ENCODE measurements at places on chromosomes 12 and 14. TPM values are rescaled to one million over a fixed set of nuclear protein-coding genes. Genes with fewer than 3 reads are reported as not detected.
A peak's percentile ranks its signal among the peaks of the same experiment; 100 is the strongest.

WIF1 gene
- not detected for total RNA-seq

ATXN2 gene
- total RNA-seq: 71.0 TPM

AQP2 gene
- not detected for total RNA-seq

KRT75 gene
- total RNA-seq: not detected

NINJ2 gene
- total RNA-seq: 0.42 TPM

AKAP6 gene
- 9.7 TPM for total RNA-seq

YEATS4 gene
- total RNA-seq: 33.9 TPM

FRMD6 gene
- total RNA-seq: 34.5 TPM

DNAI7 gene
- 0.37 TPM for total RNA-seq

PMCH gene
- total RNA-seq: not detected

PRPF39 gene
- total RNA-seq: 65.3 TPM

TDRD9 gene
- total RNA-seq: not detected

- DNase-seq: no peak
Observed at GRCh38 chr12:104360157-104360556, 56.6 kb downstream of the EID3 start.

GRCh38 chr12:46475972-46476645, 103.5 kb upstream of the SLC38A2 start:
- DNase-seq: no peak

- DNase-seq: no peak
Observed at GRCh38 chr14:55373784-55374705, 37.6 kb downstream of the ATG14 start.

DNA sequence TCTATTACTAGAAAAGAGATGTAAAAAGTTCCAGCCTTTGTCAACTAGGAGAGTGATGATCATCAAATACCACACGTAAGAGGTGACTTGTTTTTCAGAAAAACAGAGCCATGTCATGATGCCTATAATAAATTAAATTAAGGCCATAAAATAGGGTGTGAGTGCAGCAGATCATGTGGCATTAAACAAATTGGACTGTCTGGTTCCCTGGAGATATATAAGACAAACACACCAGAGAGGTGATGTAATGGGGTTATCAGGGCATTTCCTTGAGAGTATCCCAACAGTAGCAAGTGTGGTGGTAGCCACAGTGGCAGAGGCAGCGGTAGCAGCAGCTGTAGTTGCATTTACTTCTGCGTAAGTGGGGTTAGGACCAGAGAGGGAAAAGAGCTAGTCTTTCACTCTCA, 14.6 kb upstream of the GALNT6 start:
- no peak for DNase-seq

DNA sequence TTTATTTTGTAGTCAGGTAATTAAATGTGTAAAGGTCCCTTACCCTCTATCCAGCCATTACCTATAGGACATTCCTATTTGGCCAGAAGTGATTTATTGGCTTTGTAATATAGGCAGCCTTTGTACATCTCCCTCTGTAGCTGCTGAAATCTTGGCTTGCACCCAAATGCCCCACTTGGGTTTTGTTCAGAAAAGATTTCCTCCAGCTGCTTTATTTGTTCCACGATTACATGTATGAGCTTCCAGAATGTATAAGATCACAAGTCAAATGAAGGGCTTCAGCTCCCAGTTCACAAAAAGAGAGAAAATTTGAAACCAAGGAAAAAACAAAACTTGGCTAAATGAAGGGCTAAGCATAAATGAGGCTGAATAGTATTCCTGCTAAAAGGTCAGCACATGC, 103.4 kb downstream of the EFCAB11 start:
- DNase-seq: no peak

DNA sequence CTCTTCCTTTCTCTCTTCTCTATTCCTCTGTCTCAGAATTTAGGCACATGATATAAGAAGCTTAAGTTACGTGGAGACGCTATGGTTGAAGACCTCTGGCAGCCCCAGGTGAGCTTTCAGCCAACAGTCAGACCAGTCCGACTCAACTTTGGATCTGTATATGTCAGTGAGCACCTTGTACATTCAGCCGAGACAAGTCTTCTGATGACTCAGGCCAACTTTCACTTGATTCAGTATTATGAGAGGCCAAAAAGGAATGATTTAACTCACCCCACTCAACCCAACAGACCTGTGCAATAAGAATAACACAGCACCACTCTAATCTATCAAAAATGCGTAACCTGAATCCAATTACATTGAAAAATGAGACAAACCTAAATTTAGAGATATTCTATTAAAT, 47.5 kb upstream of the FOXG1 start:
- no peak for DNase-seq

- peak; percentile 30 for DNase-seq
Observed at GRCh38 chr12:66188584-66189485, at the start of gene IRAK3. IRAK3 (plus strand) TSS chr12:66189214; CDS start chr12:66189300, 86 bp downstream.

- no peak for DNase-seq
Observed at GRCh38 chr12:122563361-122563760, 36.3 kb downstream of the KNTC1 start.

DNA sequence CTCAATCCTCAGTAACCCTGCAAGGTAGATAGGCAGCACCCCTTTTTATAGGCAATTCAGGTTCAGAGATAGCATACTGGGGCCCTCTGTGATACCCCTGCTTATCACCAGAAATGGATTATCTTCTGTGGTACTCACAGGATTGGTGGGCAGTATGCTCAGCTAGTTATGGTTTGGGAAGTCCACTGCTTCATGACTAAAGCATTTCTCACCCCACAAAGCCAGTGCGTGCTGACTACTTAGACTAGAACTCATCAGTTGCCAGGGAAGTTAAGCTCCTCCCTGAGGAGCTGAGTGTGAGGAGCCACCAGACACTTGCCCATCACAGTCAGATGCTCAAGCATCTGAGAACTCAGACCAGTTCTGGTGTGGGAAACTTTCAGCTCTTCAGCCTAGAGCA, 76.3 kb downstream of the SCAF11 start:
- no peak for DNase-seq

GRCh38 chr12:92496790-92497189, 206.0 kb upstream of the PLEKHG7 start:
- DNase-seq: no peak

- DNase-seq: no peak
Observed at GRCh38 chr12:112714166-112714710, 77.3 kb upstream of the RPH3A start.

DNA sequence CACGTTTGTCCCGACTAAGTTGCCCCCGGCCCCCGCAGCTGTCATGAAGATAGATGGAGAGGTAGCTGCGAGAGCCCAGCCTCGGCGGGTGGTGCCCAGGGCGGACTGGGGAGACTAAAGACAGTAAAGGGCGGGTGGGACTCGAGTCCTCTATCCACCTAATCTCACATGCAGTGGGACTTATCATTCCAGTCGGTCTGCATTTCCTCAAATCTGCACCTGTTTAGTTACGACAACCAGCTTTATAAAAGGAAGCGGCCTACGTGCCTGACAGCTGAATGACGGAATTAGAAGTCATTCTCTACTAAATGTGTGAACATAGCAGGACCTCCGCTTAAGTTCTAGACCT, 109.8 kb upstream of the EGLN3 start:
- no peak for DNase-seq

GRCh38 chr14:51022769-51023168, 72.1 kb downstream of the TRIM9 start:
- DNase-seq: no peak

DNA sequence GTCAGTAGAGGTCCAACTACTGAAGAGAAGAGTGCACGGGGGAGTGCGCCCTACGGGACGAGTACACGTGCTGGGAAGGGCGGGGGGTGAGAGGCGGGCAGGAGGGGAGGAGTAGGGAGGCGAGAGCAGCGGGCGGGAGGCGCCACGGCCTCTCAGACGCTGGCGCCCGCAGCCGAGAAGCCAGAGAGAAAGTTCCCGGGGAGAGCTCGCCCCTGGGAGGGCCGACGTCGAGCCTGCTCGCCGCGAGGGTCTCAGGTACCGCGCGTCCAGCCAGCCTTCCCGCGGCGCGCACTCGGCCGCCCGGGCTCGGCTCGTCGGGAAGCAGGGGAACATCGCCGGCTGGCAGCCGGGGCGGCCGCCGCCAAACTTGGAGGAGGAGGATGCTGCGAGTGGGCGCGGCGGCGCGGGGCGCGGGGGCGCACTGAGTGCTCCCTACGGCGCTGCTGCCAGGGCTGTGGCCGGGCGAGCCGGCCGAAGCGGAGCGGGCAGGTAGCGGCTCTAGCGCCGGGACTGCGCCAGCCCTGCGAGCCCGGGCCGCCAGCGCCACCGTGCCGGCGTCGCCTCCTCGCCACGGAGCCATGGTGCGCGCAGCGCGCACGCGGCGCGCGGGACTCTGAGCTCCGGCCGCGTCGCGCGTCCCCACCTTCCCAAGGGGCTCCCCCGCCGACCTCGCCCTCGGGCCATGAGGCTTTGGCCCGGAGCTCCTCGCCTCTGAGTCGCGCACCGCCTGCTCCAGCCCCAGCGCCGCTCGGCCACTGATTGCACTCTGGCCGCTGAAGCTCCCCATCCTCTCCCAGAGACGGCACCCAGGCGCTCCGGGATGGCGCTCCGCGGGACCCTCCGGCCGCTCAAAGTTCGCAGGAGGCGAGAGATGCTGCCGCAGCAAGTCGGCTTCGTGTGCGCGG, at the start of gene SLC24A4:
SLC24A4 (plus strand) TSS at position 155 of the 905 bp plus-strand sequence; CDS start at position 821, 666 bp downstream.
- DNase-seq: no peak

- DNase-seq: no peak
Observed at GRCh38 chr12:24697295-24697694, 251.6 kb downstream of the BCAT1 start.

DNA sequence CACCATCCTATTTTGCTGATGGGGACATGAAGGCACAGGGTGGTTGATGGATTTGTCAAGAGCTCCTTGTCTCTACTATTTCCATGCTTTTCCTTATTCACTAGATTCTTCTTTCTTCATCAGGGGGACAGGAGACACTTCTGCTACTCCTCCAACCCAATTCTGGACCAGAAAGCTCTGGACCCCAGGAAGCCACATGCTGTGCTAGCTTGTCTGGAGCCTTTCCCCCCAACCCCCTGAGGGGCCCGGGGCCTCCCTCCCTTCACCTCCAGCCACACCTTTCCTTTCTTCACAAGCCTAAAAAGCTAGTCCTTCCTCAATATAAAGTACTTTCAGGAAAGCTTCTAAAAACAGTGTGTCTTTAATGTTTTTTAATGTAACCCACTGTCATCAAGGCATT, 75.1 kb upstream of the CAPRIN2 start:
- DNase-seq: no peak

- DNase-seq: no peak
Observed at GRCh38 chr14:64654901-64655300, 49.3 kb upstream of the PLEKHG3 start.

DNA sequence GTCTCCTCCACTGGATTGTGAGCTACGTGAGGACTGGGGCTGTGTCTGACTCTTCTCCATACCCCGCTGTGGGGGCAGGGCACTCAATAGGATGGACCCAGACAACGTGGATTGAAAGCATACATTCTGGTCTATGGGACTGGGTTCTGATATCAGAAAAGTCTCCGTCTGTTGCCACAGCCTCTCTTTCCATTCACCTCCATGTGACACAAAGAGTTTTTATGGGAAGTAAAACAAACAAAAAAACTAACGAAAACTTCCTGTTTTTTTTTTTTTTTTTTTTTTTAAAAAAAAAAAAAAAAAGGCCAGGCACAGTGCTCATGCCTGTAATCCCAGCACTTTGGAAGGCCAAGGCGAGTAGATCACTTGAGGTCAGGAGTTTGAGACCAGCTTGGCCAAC, 44.7 kb downstream of the SLC8A3 start:
- DNase-seq: no peak

DNA sequence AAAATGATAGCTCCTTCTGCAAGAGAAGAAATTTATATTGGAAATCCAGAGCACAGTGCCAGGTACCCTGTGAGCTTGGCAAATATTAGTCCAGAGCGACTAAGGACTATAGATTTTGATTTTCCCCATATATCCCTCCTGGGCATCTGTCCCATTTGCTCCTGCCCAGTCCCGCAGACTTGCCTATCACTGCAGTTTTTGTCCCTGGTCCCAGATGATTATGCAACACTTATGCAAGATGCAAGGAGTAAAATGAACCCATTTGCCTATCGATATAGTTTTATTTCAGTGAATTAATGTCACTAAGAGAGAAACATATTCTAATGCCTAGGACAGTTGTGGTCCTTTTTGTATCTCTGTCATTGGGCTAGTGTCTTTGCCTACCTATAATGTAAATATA, 215.9 kb upstream of the BMP4 start:
- DNase-seq: no peak

DNA sequence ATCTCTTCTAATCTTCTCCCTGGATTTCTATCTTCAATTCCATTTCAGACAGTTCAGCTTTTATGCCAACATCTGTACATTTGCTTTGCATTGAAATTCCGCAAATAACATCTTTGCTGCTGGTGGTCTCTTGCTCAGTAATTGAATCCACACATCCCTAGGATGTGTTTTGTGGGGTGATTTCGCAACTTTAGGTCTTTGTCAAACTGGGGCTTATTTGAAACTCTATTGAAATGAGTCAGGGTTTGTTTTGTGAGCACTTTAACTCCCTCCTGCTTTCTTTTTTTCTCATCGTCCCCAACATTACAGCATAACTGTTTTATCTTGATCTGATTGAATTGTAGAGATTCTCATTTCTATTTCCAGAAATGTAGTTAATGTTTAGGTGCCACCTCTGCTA, 404.3 kb downstream of the NPAS3 start:
- no peak for DNase-seq

GRCh38 chr12:19287302-19287701, 152.0 kb upstream of the AEBP2 start:
- DNase-seq: no peak

- DNase-seq: no peak
Observed at GRCh38 chr14:67446371-67447032, 34.5 kb upstream of the PLEK2 start.

GRCh38 chr14:96269359-96269710, 13.3 kb downstream of the BDKRB1 start:
- DNase-seq: no peak

DNA sequence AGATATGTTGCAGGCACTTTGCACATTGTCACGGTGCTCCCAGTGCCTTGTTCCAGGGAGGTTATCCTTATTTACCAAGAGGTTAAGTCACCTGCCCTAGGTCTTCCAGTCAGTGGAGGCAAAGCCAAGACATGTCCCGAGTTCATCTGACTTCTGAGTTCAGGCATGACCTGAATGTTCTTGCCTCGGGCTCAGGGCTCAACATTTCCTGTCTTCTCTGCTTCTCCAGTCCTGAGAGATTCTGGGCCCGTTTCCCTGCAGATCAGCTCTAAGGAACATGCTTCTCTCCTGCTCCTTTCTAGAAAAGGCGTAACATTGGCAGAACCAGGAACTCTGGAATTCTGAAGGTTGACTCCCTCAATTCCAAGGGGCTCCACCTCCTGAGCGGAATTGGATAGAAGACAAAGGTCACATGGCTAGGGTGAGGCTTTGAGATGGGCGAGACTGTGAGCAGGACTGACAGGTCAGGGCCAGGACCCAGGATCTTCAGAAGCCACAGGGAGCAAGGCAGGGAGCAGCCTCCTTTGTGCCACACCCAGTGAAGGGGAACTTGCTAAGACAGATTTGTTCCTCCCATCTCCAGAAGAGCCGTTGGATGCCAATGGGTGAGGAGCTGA, 19.9 kb downstream of the BDKRB2 start:
- no peak for DNase-seq

GRCh38 chr14:87450193-87450592, 542.8 kb downstream of the GALC start:
- DNase-seq: no peak

- DNase-seq: no peak
Observed at GRCh38 chr12:52877242-52877641, 27.6 kb downstream of the KRT8 start.

- DNase-seq: no peak
Observed at GRCh38 chr12:11941606-11942337, 129.0 kb upstream of the BCL2L14 start.

- no peak for DNase-seq
Observed at GRCh38 chr12:50440288-50440687, 39.6 kb downstream of the LARP4 start.
